Stimulated activated CD8-positive, alpha-beta memory T cell treated with anti-CD3 and anti-CD28 coated beads, Interleukin-7, amount 100 ng/mL, for 48 hours (primary cell): ENCODE measurements at places on chromosomes 6 and 20.

- no peak for DNase-seq
These were observed 10.1 kb downstream of the AAR2 start for GRCh38 chr20:36246401-36246800.

GRCh38 chr6:129342243-129342642, 367.7 kb downstream of the ARHGAP18 start:
- no peak for DNase-seq

DNA sequence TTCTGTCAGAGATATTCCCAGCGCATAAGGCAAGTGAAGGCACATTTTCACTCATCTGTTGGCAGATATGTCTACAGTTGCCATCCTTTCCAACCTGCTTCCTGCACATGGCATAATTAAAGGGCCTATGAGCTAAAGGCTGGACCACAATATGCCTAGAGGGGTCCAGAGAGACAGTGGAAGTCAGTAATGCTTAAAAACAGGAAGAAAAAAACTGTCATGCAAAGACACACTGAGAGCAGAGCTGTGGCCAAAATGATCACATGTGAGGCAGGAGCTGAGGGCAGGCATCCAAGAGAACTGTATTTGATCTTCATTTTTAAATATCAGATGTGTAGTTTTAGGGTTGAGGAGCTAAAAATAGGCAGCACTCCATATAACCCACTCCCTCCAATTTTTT, 125.0 kb upstream of the BACH2 start:
- DNase-seq, result no peak

DNA sequence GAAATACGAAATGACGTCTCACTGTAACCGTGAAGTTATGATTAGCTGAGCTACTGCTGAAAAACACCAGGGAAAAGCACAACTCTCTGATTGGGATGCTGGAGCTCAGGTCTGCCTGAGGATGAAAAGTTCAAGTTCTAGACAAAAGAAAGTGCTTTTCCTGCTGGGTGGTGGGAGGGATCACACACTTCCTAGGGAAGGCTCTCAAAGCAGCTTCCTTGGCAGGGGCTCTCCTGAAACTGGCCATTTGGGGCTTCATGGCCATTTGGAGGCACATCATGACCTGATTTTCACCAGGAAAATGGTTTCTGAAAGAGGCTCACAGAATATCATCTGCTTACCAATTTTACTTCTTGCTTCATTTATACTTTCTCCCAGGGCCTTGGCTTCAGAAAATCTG, 97.1 kb upstream of the KCNK16 start:
- no peak for DNase-seq
